ENCODE measurements at places on chromosomes 6 and 20. TPM values are rescaled to one million over a fixed set of nuclear protein-coding genes. Genes with fewer than 3 reads are reported as not detected.
A peak's percentile ranks its signal among the peaks of the same experiment; 100 is the strongest.

SMOC2 gene
- 13.1 TPM for total RNA-seq

RNASET2 gene
- 69.0 TPM for total RNA-seq

DNA sequence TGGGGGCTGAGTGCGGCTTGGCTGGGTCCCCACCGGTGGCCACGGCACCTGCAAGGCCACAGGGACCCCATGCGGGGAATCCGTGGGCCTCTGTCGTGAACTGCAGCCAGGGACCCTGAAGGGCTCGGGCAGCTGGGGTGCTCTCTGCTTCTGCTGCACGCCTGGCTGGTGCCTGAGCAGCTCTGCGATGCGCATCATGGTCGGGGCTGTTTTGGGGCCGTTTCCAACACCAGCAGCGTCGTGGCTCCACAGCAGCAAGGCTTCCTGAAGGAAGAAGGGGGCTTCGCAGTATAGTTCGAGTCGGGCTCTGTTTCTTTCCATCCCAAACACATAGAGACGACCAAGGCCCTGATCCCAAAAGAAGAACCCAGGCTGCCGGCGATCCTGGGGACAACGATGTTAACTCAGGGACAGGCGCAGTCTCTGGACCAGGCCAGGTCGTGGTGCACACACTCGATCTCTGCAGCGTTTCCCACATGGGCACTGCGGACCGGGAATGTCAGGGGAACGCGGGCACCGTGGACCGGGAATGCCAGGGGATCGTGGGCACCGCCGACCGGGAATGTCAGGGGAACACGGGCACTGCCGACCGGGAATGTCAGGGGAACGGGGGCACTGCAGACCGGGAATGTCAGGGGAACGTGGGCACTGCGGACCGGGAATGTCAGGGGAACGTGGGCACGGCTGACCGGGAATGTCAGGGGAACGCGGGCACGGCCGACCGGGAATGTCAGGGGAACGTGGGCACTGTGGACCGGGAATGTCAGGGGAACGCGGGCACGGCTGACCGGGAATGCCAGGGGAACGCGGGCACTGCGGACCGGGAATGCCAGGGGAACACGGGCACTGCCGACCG lies 36.8 kb upstream of the BHLHE23 start:
- no peaks in the 10 kb centered on the region for H3K4me1 ChIP-seq
- DNase-seq: no peak
- H3K27me3 ChIP-seq: peaks cover 5% of the 10 kb centered on the region
- H3K36me3 ChIP-seq: no peaks in the 10 kb centered on the region
- H3K4me3 ChIP-seq: no peak overlapping the region
- no peak overlapping the region for H3K27ac ChIP-seq

- no peaks in the 10 kb centered on the region for H3K4me1 ChIP-seq
- peaks cover 3% of the 10 kb centered on the region for H3K36me3 ChIP-seq
- H3K27me3 ChIP-seq: no peaks in the 10 kb centered on the region
- H3K27ac ChIP-seq: no peak overlapping the region
- peak; percentile 45 for DNase-seq
Observed at GRCh38 chr6:116648156-116648555, 20.4 kb downstream of the ZUP1 start.
